Stimulated activated CD8-positive, alpha-beta memory T cell treated with anti-CD3 and anti-CD28 coated beads, Interleukin-7, amount 100 ng/mL, for 1 hour (primary cell): ENCODE measurements at places on chromosomes 16 and 17.
A peak's percentile ranks its signal among the peaks of the same experiment; 100 is the strongest.

- no peak for DNase-seq
Observed at GRCh38 chr16:4240624-4241023, 1.3 kb downstream of the SRL start.

DNA sequence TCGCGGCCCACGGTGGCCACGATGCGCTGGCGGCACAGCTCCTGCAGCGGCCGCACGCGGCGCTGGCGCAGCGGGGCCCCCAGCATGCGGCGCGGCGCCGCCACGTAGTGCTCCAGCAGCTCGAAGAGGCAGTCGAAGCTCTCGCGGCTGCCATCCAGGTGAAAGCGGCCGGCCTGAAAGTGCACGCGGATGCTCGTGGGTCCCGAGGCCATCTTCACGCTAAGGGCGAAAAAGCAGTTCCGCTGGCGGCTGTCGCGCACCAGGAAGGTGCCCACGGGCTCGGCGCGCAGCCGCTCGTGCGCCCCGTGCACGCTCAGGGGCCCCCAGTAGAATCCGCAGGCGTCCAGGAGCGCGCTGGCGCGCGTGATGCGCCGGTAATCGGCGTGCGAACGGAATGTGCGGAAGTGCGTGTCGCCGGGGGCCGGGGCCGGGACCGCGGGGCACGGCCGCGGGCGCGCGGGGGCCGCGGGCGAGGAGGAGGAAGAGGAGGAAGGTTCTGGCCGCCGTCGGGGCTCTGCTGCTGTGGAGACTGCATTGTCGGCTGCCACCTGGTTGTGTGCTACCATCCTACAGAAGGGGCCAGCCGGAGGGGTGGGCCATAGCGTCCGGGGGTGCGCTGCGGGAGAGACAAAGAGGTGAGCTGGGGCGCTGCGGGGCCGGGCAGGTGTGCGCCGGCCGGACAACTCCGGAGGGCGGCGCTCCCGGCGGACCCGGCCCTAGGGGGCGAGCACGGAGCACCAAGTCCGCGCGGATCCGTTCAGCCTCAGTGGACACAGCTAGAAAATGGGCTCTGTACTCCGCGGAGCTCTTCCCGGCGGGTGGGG, 879 bp downstream of the SOCS1 start:
- peak; percentile 35 for DNase-seq

- no peak for DNase-seq
Observed at GRCh38 chr17:49676276-49676868, 1.5 kb downstream of the SPOP start.

DNA sequence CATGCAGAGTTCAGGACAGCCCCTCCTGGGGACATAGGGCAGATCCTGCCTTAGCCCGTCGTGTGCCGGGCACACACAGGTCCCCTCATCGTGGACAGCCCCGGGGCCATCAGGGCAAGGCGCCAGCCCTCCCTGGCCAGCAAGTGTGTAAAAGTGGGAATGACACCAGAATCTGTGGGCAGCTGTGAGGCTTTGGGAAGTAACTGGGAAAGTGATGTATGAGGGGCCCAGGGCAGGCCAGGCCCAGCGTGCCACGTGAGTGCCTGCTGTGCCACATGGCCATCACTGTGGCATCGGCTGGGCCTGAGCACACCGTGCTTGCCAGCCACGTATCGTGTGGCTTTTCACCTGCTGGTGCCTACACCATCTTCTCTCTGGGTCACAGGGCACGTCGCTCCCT, 26.6 kb downstream of the ACSF3 start:
- DNase-seq = no peak

- DNase-seq = peak; percentile 90
Observed at GRCh38 chr17:4412933-4413831, 20.6 kb upstream of the SPNS3 start.

GRCh38 chr16:73232555-73233328, 184.8 kb upstream of the ZFHX3 start:
- no peak for DNase-seq

DNA sequence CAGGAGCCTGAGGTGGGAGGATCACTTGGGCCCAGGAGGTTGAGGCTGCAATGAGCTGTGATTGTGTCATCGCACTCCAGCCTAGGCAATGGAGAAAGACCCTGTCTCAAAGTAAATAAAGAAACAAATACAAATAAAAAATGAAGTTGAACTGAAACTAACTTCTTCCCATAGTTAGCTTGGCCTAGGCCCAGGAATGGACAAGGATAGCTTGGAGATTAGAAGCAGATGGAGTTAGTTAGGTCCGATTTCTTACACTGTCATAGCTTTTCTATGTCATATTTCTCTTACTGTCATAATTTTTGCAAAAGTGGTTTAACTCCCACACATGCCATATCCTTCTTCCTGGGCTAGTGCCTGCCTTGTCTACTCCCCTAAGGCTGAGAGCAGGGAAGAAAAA, 154.7 kb upstream of the CACNG3 start:
- no peak for DNase-seq

GRCh38 chr17:28475151-28475900, 1.9 kb downstream of the SLC13A2 start:
- DNase-seq = no peak

GRCh38 chr16:56357241-56357764, 68.0 kb downstream of the AMFR start:
- DNase-seq = no peak

DNA sequence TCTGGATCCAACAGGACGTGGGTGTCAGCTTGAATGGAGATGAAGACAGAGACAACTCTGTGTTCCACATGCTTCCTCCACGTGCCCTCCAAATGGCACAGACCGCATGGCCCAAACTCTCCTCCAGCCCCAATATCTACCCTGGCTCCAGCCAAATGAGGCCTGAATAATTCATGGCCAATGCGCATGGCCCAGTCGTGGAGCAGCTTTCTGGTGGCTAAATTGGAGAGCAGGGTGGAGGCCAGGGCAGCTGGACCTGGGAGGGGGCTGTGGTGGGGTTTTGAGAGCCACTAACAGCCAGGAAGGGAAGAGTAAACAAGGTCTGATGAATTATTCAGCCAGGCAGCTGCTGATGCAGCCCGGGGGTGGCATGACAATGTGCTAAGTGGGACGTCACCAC, 96.7 kb upstream of the TMEM132E start:
- DNase-seq = no peak

DNA sequence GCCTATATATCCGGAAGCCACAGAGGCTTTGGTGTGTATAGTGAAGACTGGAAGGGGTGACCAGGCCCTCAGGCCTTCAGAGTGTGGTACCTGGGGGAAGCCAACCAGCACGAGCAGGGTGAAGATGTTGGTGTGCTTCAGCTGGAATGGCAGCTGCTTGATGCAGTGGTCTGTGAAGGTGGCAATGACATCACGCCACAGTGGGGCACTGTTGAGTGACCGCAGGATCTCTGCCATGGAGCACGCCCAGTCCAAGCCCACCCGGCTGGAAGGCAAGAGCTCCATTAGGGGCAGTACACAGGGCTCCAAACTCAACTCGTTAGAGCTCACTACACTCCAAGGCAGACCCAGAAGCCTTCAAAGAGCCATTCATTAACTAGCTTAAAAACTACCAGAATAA, 68.5 kb upstream of the ATP2A3 start:
- DNase-seq = no peak

GRCh38 chr16:86033016-86033474, 134.1 kb downstream of the IRF8 start:
- DNase-seq = no peak

- no peak for DNase-seq
Observed at GRCh38 chr16:88469615-88470395, 16.7 kb downstream of the ZFPM1 start.

- DNase-seq = no peak
Observed at GRCh38 chr17:39224778-39225307, 902 bp downstream of the STAC2 start.

GRCh38 chr17:72545766-72546165, 424.9 kb downstream of the SOX9 start:
- no peak for DNase-seq

- DNase-seq = no peak
Observed at GRCh38 chr16:21083729-21084268, 66.8 kb downstream of the DNAH3 start.

- DNase-seq = no peak
Observed at GRCh38 chr17:10349403-10349802, 23.4 kb downstream of the MYH13 start.

- no peak for DNase-seq
Observed at GRCh38 chr16:58422809-58423208, 30.5 kb downstream of the GINS3 start.

GRCh38 chr16:68265078-68265920, 973 bp downstream of the SLC7A6 start:
- DNase-seq = no peak

GRCh38 chr17:39813631-39814030, 50.5 kb downstream of the IKZF3 start:
- no peak for DNase-seq

DNA sequence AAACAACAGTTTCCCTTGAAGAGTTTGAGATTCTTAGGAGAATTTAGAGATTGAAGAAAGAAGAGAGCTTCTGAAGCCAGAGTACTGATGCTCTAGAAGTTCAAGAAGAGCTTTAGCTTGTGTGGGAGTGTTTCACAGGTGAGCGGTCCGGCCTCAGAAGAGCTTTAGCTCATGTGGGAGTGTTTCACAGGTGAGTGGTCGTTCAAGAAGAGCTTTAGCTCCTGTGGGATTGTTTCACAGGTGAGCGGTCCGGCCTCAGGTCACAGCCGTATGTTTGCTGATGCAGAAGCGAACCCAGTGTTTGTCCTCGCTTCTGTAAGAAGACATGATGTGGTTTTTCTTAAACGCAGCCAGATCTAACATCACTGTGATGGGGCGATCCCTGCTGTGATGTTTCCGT, 76.4 kb downstream of the SEC14L1 start:
- DNase-seq = no peak

DNA sequence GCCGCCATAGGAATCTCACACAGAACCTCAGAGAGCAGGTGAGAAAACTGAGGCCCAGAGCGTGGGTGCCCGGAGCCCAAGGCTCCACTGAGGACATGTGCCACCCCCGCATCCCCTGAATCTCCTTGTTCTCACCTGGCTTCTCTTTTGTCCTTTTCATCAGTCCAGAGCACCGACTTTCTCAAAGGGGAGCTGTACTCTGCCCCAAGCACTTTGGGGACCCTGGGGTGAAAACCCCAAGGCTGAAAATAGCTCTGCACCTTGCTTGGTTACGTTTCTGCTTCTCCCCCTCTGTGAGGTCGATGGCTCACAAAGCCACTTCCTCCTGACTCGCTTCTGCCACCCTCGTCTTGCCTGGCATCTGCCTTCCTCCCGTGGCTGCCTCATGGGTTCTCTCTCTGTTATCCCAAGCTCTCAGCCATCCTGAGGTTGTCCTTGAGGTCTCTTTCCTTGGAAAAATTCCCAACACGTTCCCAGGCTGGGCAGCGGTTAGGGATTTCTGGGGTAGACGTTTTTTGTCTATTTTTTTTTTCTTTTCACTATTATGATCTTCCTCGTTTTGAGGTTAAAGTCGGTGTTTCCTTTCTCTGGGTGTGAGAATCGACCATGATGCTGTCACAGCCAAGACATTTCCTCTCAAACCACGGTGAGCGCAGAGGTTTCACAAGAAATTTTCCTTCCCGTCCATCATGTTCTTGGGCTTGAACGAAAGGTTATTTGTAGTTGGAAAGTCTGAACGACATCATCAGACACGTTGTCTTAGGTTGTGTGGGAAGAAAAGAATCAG, 37.2 kb downstream of the IRF8 start:
- peak; percentile 46 for DNase-seq

- no peak for DNase-seq
Observed at GRCh38 chr16:85614338-85615013, 1.4 kb downstream of the GSE1 start.

GRCh38 chr16:80015566-80015965, 415.0 kb upstream of the MAF start:
- no peak for DNase-seq

GRCh38 chr16:76176616-76177015, 100.6 kb upstream of the CNTNAP4 start:
- DNase-seq = no peak

GRCh38 chr17:42405963-42406495, 17.0 kb downstream of the CAVIN1 start:
- peak; percentile 72 for DNase-seq

GRCh38 chr17:13729466-13730134, 127.9 kb upstream of the HS3ST3A1 start:
- DNase-seq = no peak

GRCh38 chr16:85947230-85948137, 48.5 kb downstream of the IRF8 start:
- DNase-seq = no peak

DNA sequence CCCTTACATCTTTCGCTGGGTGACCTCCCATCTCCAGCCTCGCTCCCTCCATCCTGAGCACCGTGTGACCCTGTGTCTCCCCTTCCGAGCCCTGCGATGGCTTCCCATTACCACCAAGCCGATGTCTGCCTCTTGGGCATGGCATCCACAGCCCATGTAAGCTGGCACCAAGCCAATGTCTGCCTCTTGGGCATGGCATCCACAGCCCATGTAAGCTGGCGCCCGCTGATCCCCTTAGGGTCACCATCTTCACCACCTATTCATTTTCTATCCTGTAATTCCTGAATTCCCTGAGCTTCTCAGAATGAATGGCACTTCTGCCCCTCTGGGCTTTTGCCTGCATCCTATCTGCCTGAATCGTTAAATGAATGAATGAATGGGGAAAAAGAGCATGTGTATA, 478.2 kb upstream of the CCL2 start:
- no peak for DNase-seq
